ENCODE measurements at places on chromosomes 5 and 9. TPM values are rescaled to one million over a fixed set of nuclear protein-coding genes. Genes with fewer than 3 reads are reported as not detected.

DNA sequence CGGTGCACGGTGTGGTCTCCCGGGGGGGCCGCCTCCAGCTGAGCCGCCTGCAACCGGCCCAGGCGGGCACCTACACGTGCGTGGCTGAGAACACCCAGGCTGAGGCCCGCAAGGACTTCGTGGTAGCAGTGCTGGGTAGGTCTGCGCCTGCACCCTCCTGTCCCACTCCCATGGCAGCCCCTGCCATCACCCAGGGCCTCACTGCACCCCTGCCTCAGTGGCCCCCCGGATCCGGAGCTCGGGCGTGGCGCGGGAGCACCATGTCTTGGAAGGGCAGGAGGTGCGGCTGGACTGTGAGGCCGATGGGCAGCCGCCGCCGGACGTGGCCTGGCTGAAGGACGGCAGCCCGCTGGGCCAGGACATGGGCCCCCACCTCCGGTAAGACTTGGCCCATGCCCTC is 53.8 kb upstream of the ASS1 start:
- no peak overlapping the region for H3K27ac ChIP-seq
- H3K4me3 ChIP-seq = no peak overlapping the region
- H3K27me3 ChIP-seq = no peaks in the 10 kb centered on the region
- no peaks in the 10 kb centered on the region for H3K4me1 ChIP-seq
- DNase-seq = no peak

Gene TMEFF1
- total RNA-seq = 0.27 TPM

Gene THBS4
- 9.1 TPM for total RNA-seq

Gene ANKRD18A
- 7.2 TPM for total RNA-seq

Gene KIF3A
- 5.2 TPM for total RNA-seq

Measured in colonic mucosa (tissue), 4 donors.